Thoracic aorta (tissue), 2 donors: ENCODE measurements at places on chromosomes 2 and 18.
A peak's percentile ranks its signal among the peaks of the same experiment; 100 is the strongest.

- DNase-seq = no peak
- H3K4me3 ChIP-seq = no peak overlapping the region
- H3K27ac ChIP-seq = no peak overlapping the region
These were observed 100.6 kb downstream of the CDK15 start for GRCh38 chr2:201906777-201907562.

DNA sequence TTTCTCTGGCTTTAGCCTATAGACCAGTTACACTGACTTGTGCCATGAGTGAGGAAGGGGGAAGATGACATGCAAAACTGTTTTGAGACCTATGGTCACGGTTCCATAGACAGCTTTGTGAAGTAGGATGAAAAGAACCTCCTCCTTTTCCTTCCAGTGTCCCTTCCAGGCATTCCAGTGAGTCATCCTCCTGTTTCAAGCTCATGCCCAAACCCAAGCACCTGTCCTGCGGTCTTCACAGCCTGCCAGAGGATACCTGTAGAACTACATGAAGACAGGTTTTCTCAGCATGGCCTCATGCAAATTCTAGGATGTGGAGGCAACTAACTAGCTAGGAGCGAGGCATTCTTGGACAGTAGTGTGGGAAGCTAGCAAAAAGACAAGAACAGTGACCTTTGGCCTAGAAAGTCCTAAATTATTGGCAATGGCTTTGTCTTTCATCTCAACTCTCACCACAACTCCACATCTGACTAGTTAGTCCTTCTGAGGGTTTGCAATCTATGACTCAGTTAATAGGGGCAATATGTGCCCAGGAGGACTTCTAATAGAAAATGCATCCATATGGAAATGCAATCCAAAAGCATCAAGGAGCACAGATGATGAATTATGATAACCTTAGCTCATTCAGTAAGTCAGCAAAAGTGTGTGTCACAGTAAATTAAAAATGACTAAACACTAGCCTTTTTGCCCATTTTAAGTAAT is 154.7 kb downstream of the RBM43 start:
- H3K27me3 ChIP-seq = no peaks in the 10 kb centered on the region
- no peak overlapping the region for H3K27ac ChIP-seq
- no peaks in the 10 kb centered on the region for H3K36me3 ChIP-seq

DNA sequence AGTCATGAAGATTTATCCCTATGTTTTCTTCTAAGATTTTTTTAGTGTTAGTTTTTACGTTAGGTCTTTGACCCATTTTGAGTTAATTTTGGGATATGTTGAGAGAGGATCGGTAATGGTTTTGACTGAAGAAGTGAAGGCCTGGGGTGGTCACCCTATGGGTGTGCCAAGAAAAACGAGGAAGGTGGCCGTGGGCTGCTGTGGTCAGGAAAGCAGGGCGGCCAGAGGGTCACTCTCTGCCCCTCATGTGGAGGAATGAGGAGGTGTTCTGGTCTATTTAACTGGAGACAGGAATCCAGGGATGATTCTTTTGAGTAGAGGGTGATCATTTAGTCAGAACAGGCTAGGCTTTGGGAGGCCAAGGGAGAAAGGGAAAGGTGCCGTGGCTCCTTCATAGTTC is 50.7 kb downstream of the MYO7B start:
- DNase-seq = no peak
- H3K36me3 ChIP-seq = no peaks in the 10 kb centered on the region
- H3K27me3 ChIP-seq = no peaks in the 10 kb centered on the region

DNA sequence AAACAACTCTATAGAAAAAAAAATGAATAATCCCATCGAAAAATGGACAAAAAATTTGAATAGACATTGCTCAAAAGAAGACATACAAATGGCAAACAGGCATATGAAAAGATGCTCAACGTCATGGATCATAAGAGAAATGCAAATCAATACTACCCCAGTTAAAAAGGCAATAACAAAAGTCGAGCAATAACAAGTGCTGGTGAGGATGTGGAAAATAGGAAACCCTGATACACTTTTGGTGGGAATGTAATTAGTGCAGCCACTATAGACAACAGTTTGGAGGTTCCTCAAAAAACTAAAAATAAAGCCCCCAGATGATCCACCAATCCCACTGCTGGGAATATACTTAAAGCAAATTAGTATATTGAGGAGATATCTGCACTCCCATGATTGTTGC is 701.5 kb downstream of the NUP35 start:
- no peak for DNase-seq
- H3K4me3 ChIP-seq = no peak overlapping the region
- no peaks in the 10 kb centered on the region for H3K27me3 ChIP-seq
- no peaks in the 10 kb centered on the region for H3K4me1 ChIP-seq

DNA sequence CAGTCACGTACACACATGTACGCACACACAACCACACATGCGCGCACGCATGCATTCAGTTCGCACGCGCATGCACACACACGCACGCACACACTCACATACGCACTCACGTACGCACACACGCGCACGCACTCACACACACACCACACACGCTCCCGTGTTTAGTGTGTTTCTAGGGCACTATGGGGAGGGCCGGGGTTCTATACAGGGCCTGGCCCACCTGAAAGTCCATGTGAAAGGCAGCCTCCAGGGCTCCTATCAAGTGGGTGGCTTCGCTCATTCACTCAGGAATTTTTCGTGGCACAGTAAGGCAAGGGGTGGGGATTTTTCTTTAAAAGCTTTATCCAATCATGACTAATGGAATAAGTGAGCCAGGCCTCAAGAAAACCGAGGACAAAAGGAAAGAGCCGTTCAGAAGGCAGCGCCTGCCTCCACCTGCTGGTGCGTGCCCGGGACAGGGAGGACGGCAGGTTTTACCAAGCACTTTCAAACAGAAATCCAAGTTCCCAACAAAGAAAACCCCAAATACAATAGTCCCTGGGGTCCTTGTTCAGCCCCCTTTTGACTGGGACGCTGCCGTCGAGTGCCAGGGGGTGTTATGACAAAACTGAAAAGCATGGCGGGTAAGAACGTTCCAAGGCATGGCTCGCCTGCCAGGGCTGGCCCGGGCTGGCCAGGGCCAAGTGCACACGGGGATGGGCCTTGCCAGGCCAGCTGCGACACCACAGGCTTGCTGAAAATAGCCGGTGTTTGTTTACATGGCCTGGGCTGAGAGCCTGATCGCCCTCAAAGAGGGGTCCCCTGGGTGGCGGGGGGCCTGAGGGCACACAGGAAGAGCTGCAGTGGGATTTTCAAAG is 110.0 kb downstream of the HDAC4 start:
- no peaks in the 10 kb centered on the region for H3K27me3 ChIP-seq
- H3K27ac ChIP-seq = peak overlapping the region; percentile 81
- peak overlapping the region; percentile 20 for H3K4me3 ChIP-seq

DNA sequence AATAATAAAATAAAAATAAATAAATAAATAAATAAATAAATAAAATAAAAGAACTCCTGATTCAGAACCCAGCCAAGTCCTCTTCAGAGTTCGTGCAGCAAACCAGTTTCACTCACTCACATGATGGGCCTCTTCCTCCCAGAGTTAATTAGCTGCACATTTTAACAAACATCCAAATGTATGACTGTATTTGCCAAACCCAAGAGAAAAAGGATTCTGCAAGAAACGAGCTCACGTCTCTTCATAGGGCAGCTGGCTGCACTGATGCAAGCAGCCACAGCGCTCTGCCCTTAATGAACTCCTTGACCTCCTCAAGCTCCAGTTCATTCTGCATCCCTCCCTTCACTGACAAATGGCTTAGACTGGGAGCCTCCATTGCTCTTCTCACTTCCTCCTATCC is 55.1 kb downstream of the MREG start:
- no peaks in the 10 kb centered on the region for H3K36me3 ChIP-seq
- H3K27ac ChIP-seq = no peak overlapping the region
- DNase-seq = no peak
- H3K4me3 ChIP-seq = no peak overlapping the region

DNA sequence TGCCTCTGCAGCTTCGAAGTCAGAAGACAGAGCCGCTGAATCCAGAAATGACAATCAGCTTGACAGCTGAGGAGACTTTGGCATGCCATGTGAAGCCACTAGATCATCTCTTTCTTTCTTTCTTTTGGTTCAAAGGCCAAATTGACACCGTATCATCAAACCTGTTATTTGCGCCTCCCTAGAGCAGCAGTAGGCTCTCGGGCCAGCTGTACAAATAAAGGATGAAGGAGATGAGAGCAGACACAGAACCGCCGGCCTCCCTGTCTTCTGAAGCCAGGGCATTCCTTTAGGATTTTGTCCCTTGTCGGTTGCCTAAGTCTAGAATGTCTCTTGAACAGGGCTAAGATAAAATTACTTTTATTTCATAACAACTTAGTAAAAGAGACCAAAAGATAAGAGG is 36.8 kb downstream of the COL4A4 start:
- H3K4me3 ChIP-seq = no peak overlapping the region
- no peaks in the 10 kb centered on the region for H3K4me1 ChIP-seq
- H3K27me3 ChIP-seq = no peaks in the 10 kb centered on the region
- DNase-seq = no peak

DNA sequence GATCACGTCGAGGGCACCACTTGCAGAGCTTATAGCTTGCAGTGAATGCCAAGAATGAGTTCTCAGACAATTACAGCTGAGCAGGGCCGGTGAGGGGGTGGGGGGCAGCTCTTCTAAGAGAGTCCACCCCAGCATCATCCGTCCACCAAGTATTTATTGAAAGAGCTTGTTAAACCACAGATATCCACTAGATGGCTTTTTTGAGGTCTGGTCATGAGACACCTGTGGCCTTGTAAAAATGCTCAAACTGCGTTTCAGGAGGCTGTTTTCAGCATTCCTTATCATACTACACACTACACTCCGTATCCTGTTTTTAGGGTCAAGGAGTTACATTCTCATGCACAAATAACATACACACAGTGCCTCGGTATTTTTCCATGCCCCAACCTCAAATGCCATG is 51.5 kb downstream of the DNAJC10 start:
- no peaks in the 10 kb centered on the region for H3K4me1 ChIP-seq
- no peaks in the 10 kb centered on the region for H3K27me3 ChIP-seq
- no peak for DNase-seq
- no peak overlapping the region for H3K27ac ChIP-seq
- H3K4me3 ChIP-seq = no peak overlapping the region

GRCh38 chr2:205763708-205764211 is 81.5 kb downstream of the NRP2 start:
- no peak for DNase-seq
- peaks cover 37% of the 10 kb centered on the region for H3K4me1 ChIP-seq
- no peaks in the 10 kb centered on the region for H3K36me3 ChIP-seq
- no peak overlapping the region for H3K27ac ChIP-seq
- no peaks in the 10 kb centered on the region for H3K27me3 ChIP-seq
- H3K4me3 ChIP-seq = no peak overlapping the region

DNA sequence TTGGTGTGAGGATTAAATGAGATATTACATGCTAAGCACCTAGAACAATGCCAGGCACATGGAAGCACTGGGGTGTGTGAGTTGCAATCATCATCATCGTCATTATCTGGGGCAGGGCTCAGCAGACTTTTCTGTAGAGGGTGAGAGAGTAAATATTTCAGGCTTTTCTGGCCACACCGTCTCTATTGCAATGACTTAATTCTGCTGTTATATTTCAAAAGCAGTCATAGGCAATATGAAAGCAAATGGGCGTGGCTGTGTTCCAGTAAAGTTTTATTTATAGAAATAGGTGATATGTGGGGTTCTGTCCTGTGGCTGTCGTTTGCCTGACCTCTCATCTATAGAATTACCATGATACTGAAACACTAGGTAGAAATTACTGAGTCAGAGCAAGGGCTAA is 60.6 kb downstream of the IL1R2 start:
- H3K4me1 ChIP-seq = peaks cover 67% of the 10 kb centered on the region
- no peaks in the 10 kb centered on the region for H3K36me3 ChIP-seq
- H3K27me3 ChIP-seq = no peaks in the 10 kb centered on the region

- peak overlapping the region; percentile 90 for H3K27ac ChIP-seq
- H3K27me3 ChIP-seq = no peaks in the 10 kb centered on the region
- H3K36me3 ChIP-seq = no peaks in the 10 kb centered on the region
- peaks cover 75% of the 10 kb centered on the region for H3K4me1 ChIP-seq
These were observed 36.8 kb downstream of the MOGAT1 start for GRCh38 chr2:222708274-222708710.

- H3K36me3 ChIP-seq = no peaks in the 10 kb centered on the region
- no peak overlapping the region for H3K27ac ChIP-seq
- DNase-seq = no peak
- no peaks in the 10 kb centered on the region for H3K4me1 ChIP-seq
- H3K27me3 ChIP-seq = no peaks in the 10 kb centered on the region
These were observed 13.7 kb upstream of the TTC39C start for GRCh38 chr18:24000613-24001490.

DNA sequence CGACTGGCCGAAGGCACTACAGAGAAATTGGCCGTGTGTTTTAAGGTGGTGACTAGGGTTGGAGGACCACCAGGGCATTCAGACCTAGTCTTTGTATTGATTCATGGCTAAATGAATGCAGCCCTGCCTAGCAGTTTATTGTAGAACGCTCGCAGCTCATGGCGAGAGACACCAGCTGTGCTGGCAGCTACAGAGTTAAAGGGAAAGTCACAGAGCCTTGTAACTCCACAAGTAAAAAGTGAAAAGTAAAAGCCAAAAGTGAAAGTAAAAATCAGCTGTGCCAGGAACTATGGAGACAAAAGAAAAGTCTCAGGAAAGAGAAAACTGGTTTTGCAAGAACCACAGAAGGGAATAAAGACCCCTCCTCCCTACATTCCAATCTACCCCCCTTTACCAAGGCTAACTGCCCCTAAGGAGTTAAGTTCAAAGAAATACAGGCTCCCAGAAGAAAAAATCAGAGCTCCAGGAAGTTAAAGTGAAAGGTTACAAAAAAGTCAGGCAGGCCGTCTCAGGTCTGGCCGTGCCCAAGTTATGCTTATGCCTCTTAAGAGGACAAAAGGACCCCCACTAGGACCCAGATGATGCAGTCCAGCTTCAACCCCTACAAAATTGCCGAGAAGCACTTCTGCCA is 46.4 kb upstream of the SELENOI start:
- H3K36me3 ChIP-seq = no peaks in the 10 kb centered on the region
- DNase-seq = no peak
- H3K4me3 ChIP-seq = peak overlapping the region; percentile 82
- H3K4me1 ChIP-seq = peaks cover 6% of the 10 kb centered on the region
- peak overlapping the region; percentile 68 for H3K27ac ChIP-seq

DNA sequence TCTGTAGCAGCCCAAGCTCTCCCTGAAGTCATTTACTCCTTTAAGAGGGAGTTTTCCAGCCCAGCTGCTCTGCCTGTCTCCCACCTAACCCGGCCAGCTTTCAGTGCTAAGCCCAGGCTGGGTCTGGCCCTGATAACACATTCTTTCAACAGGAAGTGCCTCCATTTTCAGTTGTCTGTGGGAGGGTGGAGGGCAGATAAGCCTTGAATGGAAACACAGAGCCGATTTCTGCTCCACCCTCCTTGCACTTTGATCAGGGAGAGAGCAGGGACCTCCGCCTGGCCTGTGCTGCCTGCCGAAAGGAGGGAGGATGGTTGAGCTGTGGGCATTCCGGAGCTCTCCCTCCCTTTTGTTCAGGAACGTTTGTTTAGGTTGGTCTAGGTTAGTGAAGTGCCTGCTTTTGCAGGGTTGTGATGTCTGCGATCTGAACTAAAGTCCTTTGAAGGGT is 24.8 kb downstream of the GATA6 start:
- DNase-seq = no peak
- H3K4me1 ChIP-seq = peaks cover 75% of the 10 kb centered on the region
- no peaks in the 10 kb centered on the region for H3K27me3 ChIP-seq
- no peaks in the 10 kb centered on the region for H3K36me3 ChIP-seq
- peak overlapping the region; percentile 95 for H3K27ac ChIP-seq
- peak overlapping the region; percentile 62 for H3K4me3 ChIP-seq
